ENCODE measurements at places on chromosomes 3 and 15.

GRCh38 chr3:50388720-50389413 is 29.5 kb upstream of the TMEM115 start:
- no peak for DNase-seq

DNA sequence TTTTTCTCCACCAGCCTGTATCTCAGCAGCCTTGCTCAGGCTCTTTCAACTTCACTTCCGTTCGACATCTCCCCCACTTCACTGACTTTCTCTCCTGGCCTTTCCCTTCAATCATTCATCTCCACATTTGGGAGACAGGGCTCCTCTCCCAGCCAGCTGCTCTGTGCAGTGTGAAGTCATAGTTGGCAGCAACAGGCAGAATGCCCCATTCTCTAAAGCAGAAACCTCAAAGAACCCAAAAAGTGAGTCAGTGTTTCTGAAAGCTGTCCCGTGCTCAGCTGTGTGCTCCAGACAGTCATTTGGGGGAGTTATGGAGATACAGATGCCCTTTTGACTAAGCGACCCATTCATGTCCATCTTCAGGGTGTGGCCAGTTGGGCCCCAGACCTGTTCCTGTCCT is 54.3 kb downstream of the NTRK3 start:
- DNase-seq = no peak

GRCh38 chr3:13884851-13885703 is 5.2 kb upstream of the WNT7A start:
- DNase-seq = no peak

- peak; percentile 56 for DNase-seq
These were observed 22.0 kb downstream of the RAB27A start for GRCh38 chr15:55267401-55268175.

DNA sequence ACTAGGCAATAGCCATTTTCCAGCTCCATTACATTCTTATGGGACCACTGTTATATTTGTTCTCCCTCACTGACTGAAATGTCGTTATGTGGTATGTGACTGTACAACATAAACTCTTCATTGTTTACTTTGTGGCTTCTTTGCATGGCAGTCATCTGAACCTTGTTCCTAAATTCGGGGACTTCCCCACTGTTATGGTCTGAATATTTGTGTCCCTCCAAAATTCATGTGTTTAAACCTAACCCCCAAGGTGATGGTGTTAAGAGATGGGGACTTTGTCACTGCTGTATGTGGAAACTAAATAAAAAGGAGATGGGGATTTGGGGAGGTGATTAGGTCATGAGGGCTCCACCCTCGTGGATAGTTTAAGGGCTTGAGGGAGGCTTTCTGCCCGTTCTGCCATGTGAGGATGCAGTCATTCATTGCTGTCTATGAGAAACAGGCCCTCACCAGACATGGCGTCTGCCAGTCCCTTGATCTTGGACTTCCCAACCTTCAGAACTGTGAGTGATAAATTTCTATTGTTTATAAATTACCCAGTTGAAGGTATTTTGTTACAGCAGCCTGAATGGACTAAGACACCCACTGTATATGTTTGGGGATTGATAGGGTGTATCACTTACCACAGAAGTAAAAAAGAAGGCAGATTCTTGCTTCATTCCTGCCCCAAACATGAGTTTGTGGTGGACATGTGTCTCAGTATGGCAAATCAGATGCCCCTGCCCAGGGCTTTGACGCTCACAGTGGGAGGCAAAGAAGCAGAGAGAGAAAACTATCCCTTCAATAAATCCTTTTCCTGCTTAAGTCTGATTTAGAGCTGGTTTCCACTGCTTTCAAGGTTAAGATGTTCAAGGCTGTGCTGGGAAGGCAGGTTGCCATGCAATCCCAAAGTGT is 138.0 kb upstream of the UBE2E1 start:
- DNase-seq = peak; percentile 52

- peak; percentile 40 for DNase-seq
These were observed 51.7 kb downstream of the PHLDB2 start for GRCh38 chr3:111910806-111911205.

- no peak for DNase-seq
These were observed 39.7 kb downstream of the ARHGEF3 start for GRCh38 chr3:56761887-56762651.

DNA sequence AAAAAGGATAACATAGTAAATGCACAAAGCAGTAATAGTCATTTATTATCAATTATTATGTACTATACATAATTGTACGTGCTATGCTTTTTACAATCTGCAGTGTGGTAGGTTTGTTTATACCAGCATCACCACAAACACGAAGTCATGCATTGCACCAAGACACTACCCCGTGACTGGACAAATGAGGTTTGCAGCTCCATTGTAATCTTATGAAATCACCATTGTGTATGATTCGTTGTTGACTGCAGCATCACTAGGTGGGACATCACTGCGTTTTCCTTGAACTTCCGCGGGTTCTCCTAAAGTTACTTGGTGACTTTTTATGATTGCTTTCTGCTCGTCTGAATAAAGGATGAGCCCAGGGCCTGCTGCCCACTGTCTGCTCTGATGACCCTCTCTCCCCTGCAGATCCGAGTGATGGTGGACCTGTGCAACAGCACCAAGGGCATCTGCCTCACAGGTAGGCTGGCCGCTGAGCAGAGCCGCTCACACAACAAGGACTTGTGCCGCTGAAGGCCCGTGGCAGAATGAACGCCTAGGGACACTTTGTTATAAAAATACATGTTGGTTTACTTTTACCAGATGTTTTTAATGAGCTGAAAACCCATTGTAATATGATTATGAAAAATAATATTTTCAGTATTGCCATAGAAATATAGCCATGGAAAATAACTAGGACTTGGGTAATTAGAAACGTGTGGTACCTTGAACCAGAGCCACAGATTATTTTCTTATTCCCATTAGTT is 35.8 kb downstream of the GLDN start:
- DNase-seq = peak; percentile 96

DNA sequence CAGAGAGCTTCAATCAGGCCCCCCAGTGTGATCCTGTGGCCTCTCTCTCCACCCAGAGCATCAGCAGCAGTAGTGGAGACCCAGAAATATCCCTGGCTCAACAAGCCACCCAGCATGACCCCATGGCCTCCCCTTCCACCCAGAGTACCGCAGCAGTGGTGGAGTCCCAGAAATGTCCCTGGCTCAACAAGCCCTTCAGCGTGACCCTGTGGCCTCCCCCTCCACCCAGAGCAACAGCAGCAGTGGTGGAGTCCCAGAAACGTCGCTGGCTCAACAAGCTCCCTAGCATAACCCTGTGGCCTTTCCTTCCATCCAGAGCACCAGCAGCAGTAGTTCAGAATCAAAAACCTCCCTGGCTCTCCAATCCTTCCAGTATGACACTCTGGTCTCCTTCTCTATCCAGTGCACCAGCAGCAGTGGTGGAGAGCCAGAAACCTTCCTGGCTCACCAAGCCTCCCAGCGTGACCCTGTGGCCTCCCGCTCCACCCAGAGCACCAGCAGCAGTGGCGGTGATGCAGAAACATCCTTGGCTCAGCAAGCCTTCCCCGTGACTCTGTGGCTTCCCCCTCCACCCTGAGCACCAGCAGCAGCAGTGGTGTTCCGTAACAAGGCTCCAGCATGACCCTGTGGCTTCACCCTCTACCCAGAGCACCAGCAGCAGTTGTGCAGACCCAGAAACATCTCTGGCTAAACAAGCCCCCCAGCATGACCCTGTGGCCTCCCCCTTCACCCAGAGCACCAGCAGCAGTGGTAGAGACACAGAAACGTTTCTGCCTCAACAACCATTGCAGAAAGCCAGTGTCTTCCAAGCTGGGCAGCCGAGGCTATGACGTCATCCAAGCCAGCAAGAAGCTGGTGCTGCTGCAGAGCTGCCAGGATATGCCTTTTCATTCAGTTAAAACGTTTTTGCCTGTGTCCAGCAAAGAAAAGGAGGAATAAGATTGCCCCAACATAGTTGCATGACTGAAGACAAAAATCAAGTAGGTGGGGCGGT is 61.3 kb upstream of the TAMM41 start:
- DNase-seq = no peak

DNA sequence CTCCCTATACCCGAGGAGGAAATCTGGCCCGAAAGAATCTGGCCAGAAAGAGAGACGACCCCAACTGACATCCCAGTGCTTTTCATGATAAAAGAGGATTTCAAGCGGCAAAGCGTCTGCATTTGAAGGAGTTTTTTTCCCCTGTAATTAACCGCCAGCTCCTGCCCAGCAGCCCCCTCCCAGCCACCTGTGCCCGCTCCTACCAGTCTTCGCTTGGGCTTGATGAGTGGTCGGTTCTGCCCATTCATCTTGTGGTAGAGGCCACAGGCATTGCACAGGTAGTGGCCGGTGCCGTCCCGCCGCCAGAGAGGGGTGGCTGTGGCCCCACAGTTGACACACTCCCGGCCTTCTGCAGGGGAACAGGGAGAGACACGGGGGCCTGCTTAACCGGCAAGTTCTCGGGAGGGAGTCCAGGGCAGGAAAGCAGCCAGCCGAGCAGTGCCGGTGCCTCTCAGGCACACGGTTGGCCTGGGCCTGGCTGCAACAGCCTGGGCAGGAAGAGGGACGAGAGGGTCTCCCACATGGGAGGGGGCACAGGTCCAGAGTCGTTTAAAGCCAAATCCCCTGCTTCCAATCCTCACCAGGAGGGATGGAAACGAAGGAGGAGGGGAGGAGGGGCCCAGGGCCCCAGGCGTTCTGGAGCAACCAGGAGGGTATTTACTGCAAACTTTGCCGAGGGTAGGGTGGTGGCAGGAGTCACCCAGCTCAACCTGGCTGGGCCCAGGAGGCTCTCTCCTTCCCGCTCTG is 9.2 kb downstream of the GATA2 start:
- DNase-seq = no peak

GRCh38 chr3:102488331-102488730 is 53.5 kb downstream of the ZPLD1 start:
- no peak for DNase-seq

DNA sequence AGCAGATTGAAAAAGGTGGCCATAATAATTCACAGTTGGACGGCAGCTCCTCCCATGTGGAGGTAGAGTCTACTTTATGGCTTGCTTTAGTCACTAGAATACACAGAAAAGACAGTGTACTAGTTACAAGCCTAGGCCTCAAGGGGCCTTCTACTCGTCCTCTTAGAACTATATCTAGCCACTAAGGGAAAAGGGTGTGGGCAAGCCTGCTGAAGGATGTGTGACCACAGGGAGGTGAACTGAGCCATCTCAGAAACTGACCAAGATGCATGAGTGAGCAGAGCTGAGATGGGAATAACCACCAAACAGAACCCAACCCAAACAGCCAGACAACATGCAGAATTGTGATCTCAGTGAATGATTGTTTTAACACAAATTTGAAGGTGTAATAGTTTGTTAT is 335.6 kb upstream of the LMCD1 start:
- DNase-seq = no peak

DNA sequence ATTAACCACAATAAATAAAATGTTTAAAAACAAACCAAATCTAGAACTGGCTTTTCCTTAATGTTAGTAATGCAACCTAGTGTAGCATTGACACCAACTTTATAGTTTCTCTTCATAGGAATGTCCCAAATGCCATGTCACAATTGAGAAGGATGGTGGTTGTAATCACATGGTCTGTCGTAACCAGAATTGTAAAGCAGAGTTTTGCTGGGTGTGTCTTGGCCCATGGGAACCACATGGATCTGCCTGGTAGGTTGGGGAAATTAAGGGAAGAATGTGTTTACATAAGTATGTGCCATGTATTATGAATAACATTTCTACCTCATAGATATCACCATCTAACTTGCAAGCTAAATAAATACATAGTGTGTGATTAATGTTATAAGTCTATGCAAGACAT is 84.4 kb upstream of the GOLGA6B start:
- no peak for DNase-seq

DNA sequence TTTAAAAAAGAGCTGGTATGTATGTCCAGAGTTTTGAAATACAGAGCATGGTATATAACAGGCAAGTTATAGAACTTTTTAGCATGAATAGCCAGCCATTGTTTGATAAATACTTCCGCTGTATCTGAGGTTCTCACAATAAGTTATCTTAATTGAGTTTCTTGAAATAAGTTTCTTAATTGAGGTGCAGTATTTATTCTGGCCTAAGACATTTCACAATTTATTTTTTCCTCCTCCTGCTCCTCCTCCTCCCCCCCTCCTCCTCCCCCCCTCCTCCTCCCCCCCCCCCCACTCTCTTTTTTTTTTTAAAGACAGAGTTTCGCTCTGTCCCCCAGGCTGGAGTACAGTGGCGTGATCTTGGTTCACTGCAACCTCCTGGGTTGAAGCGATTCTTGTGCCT is 83.4 kb downstream of the VPS8 start:
- DNase-seq = no peak

- DNase-seq = no peak
These were observed 87.6 kb downstream of the DPH6 start for GRCh38 chr15:35458176-35458856.

DNA sequence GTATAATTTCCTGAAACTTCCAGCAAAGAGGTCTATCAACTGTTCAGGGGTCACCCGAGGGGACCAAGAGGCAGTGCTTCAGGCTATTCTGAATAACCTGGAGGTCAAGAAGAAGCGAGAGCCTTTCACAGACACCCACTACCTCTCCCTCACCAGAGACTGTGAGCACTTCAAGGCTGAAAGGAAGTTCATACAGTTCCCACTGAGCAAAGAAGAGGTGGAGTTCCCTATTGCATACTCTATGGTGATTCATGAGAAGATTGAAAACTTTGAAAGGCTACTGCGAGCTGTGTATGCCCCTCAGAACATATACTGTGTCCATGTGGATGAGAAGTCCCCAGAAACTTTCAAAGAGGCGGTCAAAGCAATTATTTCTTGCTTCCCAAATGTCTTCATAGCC is 6.8 kb downstream of the GCNT3 start:
- DNase-seq = no peak

GRCh38 chr15:82045179-82045891 is 483 bp downstream of the MEX3B start:
- DNase-seq = no peak

DNA sequence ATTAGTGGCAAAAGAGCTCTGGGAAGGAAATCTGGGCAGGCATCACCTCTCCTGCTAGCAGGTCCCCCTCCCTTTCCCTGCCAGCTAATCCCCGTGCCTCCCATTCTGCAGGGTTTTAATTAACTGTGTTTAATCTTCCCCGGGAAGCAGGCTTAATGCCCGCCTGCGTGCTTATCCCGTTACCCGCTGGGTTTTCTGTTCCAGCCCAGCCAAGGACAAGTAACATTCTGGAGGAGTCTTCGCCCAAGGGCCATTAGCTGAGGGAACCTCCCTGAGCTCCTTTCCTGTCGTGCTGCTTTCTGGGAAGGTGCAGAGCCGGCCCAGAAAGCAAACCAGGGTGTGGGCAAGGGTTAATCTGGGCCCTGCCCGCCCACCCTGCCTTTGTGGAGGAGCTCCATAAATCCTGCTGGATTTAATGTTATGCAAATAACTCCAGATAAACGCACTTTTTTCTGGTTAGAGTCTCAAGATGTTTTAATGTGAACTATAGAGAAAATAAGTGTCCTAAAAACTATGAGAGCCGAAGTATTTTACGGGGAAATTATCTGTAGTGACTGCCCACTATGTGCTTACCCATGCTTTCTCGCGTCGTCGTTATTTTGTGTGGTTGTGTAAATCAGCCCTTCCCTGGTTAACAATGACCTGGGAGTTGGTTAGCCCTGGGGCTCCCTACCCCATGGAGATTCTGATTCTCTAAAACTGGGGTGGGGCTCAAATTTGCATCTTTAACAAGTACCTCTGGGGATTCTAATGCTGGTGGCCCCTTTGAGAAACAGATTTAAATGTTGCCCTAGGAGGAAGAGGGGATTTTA is 25.9 kb downstream of the TRIM71 start:
- DNase-seq = no peak

- DNase-seq = no peak
These were observed 86.8 kb downstream of the SHQ1 start for GRCh38 chr3:72761410-72761809.

GRCh38 chr3:153670577-153670976 is 450.6 kb upstream of the ARHGEF26 start:
- peak; percentile 17 for DNase-seq

GRCh38 chr3:124850212-124850611 is 37.0 kb downstream of the ITGB5 start:
- DNase-seq = no peak

All from H4 (cell line).